ENCODE measurements at places on chromosomes 1 and 21.

GRCh38 chr1:243336163-243336562, 80.3 kb downstream of the SDCCAG8 start:
- no peak for DNase-seq

DNA sequence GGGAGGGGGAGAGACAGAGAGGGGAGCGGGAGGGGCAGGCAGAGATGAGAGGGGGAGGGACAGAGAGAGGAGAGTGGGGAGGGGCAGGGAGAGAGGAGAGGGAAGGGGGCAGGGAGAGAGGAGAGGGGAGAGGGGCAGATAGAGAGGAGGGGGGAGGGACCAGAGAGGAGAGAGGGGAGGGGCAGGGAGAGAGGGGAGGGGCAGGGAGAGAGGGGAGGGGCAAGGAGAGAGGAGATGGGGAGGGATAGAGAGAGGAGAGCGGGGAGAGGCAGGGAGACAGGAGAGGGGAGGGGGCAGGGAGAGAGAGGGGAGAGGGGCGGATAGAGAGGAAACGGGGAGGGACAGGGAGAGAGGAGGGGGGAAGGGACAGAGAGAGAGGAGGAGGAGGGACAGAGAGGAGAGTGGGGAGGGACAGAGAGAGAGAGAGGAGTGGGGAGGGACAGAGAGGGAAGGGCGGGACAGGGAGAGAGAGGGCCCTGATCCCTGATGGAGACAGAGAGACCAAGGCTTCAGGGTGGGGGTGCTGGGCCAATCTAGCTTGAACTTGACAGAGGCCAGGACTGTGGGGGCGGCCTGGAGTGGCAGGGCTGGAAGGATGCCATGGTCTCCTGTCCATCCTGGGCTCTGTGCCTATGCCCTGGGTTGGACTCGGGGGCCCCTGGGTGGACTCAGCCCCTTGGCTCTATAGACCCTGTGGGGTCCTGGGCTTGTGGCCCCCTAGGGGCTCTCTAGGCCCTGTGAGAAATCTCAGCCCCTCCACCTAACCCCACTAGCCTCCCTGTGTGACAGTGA, 43.6 kb downstream of the DMRTB1 start:
- DNase-seq = no peak

- DNase-seq = no peak
These were observed 149.2 kb upstream of the FOXD3 start for GRCh38 chr1:63173161-63173560.

DNA sequence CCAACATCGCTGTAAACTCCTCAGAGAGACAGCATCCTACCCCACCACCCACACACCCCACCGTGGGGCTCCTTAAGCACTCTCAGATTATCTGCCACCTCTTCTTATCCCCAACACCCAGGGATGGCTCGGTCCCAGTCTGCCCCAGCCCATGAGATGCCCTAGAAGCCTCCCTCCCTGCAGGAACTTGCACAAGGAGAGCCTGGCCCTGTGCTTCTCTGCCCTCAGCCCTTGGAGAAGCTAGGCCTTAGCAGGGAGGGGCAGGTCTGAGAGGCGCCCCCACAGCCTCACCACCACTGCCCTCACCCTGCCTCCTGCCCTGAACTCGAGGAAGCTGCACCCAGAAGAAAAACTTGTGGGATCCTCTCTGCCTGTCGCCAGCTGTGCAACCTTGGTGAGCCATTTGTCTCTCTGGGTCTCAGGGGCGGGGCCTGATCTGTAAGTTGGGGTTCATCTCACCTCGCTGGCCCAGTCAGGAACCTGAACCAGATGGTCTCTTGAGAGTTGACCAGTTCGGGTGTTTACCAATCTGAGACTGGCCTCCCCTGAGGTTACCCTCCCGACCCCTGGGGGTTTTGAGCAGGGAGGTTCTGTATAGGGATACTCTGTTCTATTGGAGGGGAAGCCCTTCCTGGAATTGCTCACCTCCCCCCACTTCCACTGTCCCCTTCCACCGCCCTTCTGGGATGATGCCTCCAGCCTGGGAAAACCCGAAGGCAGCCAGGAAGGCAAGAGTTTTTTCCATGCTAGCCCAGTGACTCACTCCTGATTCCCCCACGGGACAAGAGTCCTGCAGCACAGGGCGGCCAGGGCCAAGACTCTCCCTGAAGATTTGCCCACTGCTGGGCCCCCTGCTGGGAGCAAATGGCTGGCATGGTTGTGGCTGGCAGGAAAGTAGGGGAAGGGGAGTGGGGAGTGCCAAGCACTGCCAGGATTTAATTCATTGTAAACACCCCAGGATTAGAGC, at the start of gene S100A3:
S100A3 (minus strand) TSS at position 537 of the 967 bp plus-strand sequence. CDS start 773 bp downstream, outside the sequence.
- no peak for DNase-seq

DNA sequence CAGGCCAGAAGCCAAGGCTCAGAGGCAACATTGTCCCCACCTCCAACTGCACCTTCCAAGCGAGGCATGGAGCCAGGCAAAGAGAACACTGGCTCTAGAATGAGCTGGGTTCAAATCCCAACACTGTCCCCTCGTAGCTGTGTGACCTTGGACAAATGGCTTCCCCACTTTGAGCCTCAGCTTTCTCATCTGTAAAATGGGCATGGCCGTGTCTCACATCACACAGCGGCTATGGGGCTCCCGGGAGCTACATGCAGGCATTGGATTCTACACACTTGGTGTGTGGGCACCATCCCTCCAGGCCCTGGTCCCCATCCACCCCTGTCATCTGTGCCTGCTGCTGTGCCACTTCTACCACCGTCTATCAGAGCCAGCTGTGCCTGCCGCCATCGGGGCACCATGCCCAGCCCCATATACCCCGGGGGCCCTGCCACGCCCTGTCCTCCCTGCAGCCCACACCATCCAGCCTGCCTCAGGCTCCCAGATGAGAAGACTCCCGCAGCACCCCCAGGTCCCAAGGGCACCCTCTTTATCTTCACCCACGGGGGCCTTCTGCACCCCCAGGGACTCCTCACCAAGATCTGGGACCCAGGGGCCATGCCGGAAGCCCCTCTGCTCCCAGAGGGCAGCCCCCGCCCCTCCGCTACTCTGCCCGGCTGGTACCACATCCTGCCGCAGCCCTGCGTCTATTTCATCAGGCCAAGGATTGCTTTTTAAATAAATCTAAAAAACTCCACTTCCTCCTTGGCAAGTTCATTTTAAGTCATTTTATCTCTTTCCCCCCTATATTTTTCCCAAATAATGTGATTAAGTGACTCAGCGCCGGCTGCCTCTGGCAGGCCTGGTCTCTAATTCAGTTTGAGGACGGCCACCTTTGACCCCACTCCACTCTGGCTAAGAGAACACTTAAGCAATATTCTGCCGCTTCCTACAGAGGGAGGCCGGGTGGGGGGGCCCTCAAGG, 107.8 kb upstream of the TARDBP start:
- peak; percentile 15 for DNase-seq

DNA sequence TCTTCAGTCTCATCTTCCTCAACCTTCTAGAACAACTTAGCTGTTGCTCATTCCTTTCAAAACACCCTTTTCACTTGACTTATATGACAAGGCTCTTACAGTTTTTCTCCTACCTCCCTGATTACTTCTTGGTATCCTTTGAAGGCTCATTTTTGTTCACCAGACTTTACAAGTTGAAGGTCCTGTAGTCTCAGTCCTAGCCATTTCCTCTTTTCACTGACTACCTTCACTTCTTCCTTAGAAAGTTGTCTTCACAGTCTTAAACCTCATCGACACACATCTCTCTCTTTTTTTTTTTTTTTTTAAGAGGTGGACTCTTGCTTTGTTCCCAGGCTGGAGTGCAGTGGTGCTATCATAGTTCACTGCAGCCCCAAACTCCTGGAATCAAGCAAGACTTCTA, 6.6 kb upstream of the TP53BP2 start:
- no peak for DNase-seq

- DNase-seq = no peak
These were observed 352.5 kb downstream of the NUF2 start for GRCh38 chr1:163674236-163674635.

DNA sequence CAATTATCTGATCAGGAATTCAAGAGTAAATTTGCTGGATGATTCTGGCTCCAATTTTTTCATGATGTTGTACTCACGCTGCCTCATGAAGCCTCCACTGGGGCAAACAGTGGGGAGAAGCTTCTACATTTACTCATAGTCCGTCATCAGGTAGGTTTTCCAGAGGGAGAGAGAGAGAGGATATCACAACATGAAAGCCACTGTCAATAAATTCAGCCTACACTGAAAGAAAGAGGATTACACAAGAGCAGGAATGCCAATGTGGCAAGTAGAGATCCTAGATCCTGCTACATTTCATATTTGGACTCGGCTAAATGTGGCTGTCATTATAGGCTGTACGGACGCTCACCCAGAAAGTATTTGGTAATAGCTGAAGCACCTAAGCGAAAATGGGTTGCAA, 819.9 kb downstream of the BRINP3 start:
- DNase-seq = no peak

DNA sequence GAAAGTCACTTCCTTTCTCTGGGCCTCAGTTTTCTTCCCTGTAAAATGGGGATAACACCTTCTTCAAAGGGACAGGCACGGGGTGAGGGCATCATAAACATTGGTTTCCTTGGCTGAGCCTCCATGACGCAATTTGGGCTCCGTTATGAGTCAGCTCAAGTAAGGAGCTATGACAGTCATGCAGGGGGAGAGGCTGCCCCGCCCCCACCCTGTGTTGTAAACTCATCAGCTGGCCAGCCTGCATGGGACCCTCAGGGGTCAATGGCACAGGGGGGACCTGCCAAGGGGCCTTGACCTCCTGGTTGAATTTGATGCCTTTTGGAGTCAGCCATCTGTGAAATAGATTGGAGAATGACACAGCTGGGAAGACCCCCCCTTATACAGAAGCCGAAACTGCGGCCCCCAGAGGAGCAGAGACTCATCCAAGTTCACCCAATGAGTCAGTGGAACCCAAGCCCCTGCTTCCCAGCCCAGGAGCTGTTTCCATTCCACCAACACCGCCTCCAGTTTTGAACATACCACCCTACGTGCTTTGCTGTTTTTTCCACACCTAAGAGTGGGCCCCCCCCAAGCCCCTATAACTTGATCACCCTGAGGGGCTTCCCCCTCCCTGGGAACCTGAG, 36.8 kb upstream of the RUNX3 start:
- DNase-seq = peak; percentile 71

GRCh38 chr1:97385536-97386277, 535.1 kb downstream of the DPYD start:
- DNase-seq = no peak

- no peak for DNase-seq
These were observed 152.7 kb downstream of the URB2 start for GRCh38 chr1:229778794-229779193.

GRCh38 chr1:1044455-1045078, 24.6 kb downstream of the AGRN start:
- no peak for DNase-seq

DNA sequence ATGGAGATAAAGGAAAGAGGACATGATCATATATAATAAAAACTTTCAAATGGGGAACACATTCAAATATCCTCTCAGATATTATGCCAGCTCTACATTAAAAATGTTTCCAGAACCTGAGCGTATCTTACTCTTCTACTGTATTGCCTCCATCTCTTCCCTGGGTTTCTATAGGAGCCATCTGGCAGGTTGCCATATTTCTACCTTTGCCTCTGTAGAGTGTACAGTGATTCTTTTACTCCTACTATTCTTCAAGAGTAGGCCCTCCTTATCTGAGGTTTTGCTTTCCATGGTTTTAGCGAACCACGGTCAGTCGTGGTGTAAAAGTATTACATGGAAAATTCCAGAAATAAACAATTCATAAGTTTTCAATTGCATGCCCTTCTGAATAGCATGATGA, 259.5 kb downstream of the GRIK1 start:
- no peak for DNase-seq

DNA sequence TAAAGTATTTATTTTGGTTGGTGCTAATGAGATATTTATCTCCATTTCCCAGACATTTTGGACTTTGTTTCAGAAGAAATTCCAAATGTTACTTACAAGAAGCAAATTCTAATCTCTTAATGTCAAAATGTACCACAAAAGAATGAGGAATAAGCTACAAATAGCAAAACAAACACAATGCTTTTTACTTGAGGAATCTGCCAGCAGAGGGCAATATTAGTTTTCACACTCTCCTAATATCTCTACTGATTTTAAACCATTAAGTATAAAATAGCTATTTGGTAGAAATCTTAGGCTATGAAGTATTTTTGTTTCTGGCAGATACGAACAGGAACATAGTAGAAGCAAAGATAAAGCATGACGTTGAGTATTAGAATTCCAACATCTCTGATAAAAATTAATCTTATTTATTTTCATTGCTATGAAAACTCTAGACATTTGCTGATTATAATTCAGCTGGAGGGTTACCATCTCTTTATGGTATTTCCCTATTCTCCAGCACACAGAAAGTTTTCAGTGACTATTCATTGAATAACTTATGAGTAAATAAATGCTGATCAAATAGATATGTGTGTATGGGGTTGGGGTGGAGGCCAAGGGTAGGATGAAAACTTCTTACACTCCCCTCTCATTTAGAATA, 13.4 kb upstream of the HMCN1 start:
- no peak for DNase-seq

DNA sequence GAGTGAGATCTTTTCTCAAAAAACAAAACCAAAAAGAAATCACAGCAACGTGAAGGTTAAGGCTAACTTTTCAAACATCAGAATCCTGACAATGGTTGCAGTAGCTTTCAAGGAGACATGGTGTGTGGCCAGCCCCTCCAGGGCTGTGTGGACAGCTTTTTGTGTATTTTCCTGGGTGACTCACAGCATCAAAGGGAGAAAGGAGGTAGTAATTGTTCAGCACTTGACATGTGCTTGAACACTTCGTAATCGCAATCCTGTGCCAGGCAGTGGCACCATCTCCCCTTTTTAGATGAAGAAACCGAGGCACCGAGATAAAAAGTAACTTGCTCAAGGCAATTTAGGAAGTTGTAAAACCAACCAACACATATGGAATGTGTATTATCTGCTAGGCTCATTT, 10.3 kb downstream of the NBL1 start:
- no peak for DNase-seq

DNA sequence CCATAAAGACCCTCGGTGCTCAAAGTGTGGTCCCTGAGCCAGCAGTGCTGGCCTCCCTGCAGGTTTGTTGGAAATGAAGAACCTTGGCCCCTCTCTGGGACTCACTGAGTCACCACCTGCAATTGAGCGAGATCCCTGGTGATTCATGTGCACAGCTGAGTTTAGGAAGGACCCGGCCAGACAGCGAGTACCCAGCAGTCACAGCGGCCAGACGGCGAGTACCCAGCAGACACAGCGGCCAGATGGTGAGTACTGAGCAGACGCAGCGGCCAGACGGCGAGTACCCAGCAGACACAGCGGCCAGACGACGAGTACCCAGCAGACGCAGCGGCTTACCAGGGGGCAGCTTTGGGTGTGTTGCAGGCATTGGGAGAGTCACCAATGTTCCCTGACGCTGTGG, 123.8 kb downstream of the PRDM16 start:
- DNase-seq = no peak

DNA sequence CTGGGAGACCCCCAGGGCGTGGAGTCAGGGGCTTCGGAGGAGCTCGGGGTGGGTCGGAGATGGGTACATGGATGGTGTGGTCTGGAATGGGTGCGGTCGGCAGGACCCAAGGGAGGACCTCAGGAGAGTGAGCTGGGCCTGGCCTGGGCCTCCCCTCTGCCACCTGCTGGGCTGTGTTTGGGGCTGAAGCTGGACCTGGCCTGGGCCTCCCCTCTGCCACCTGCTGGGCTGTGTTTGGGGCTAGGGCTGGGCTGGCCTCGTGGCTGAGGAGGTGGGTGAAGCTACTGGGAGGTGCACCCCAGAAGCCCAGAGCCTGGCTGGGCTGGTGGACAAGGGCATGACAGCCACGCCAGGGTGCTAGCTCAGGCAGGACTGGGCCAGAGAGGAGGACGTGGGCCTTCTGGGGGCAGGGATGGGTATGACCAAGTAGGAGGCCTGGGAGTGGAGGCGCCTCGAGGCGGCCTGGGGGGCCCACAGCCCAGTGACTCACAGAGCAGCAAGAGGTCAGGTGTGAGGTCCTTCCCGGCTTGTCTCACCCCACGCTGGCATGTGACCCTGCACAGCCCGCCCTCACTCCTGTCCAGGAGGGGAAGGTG, 14.5 kb downstream of the SAMD11 start:
- no peak for DNase-seq

Measured in stimulated activated CD8-positive, alpha-beta memory T cell treated with anti-CD3 and anti-CD28 coated beads, Interleukin-7, amount 100 ng/mL, for 4 hours (primary cell).